ENCODE measurements at places on chromosomes 16 and 17. TPM values are rescaled to one million over a fixed set of nuclear protein-coding genes. Genes with fewer than 3 reads are reported as not detected.

Gene SNAI3
- total RNA-seq: not detected

Gene CA4
- not detected for total RNA-seq

Gene TMEM220
- 3.1 TPM for total RNA-seq

Gene ATP2A3
- 1.3 TPM for total RNA-seq

Gene DNASE1
- 10.6 TPM for total RNA-seq
